ENCODE measurements at places on chromosomes 4 and X.

DNA sequence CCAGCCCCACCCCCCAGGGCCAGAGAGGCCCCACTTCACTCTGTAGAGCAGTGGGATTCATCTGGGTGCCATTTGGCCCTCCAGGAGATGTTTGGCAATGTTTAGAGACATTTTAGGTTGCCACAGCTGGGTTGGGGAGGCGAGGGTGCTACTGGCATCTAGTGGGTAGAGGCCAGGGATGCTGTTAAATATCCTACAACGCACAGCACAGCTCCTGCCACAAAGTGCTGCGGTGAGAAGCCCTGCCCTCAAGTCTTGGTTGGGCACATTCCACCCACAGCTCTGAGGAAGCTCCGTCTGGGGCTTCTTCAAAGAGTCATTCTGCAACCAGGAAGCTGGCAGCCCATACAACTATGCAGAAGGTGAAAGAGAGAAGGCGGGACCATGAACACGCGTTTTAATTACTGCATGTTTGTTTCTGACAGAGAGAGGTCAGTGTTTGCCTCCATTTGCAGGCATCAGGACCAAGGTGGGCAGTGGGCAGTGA lies 48.1 kb upstream of the FAM9C start:
- DNase-seq: no peak

- no peak for DNase-seq
These were observed 78.7 kb upstream of the MSX1 start for GRCh38 chr4:4780729-4781244.

DNA sequence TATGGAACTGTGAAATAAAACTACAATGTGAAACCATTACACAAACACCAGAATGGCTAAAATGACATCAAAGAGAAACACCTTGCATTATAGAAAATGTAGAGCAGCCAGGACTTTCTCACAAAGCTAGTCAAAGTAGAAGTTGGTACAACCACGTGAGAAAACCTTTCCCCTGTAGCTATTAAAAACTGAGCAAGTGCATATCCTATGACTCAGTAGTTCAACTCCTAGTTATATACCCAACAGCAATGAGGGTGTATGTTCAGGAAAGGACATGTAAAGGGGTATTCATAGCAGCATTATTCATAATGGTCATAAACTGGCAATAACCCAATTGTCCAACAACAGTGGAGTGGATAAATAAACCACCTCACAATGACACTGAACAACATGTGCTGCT lies 177.5 kb upstream of the NUDT10 start:
- DNase-seq: no peak

DNA sequence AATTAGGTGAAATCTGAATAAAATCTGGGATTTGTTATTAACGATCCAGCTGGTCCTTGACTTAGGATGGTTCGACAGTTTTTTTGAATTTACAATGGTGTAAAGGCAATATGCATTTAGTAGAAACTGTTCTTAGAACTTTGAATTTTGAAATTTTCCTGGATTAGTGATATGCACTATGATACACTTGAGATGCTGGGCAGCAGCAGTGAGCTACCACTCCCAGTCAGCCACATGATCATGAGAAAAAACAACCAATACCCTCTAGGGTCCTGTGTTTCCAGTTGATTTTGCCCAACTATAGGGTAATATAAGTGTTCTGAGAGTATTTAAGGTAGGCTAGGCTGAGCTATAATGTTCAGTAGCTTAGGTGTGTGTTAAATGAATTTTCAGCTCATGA lies 303.7 kb downstream of the GPAT3 start:
- no peak for DNase-seq

- no peak for DNase-seq
These were observed 250.4 kb downstream of the GPM6A start for GRCh38 chr4:175561696-175562095.

- DNase-seq: no peak
These were observed 214.6 kb upstream of the FAM241A start for GRCh38 chr4:111930659-111931058.

GRCh38 chr4:21041708-21042107 lies 341.4 kb downstream of the PACRGL start:
- DNase-seq: no peak

DNA sequence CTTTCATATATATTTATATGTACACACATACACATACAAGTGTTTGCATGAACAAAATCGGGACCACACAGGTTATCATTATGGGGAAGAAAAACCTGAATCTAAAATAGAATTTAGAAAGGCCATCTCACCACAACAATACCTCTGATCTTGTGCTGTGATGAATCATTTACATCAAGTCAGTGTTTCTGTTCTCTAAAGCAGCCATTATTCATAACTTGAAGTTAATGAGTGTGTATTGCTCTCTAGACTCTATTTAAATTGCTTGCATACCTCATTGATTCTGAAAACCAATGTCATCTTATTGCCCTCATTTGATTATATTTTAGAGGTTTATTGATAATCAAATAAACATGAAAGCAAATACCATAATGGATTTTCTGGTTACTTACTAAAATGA lies 71.6 kb downstream of the FAM114A1 start:
- DNase-seq: no peak

DNA sequence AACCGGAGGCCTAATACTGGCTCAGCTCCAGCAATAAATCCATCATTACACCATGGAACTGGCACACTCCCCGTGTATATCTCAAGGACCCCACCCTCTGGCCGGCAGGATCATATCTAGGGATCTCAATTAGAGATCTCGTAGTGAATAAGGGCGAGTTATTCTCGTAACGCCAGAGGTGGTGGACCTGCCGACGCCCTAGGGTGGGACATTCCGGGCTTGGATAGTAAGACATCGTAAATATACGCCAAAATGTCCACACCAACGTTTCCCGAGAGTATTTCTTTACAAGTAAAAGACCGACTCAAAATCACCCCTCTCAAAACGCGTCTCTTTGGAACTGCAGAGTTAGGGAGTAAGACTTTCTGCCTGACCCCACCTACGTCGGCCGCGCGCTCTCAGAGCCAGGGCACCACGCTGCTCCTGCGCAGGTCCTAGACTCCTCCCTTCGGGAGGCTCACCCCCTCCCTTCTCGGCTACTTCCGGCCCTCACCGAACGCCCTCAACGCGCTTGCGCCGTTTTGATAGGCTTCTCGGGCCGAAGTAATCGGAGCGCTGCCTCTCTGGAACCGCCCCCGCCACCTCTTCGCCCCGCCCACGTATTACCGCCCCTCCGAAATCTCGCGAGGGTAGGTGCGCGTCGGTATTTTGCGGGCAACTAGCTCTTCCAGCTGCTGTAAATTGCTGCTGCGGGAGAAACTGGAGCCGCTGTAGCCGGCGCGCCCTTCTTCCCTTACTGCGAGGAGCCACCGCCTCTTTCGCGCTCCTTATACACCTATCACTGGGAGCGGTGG lies at the start of gene WDR44:
Gene WDR44, plus strand, starts transcription at position 643 of the 794 bp plus-strand sequence. CDS start 398 bp downstream, outside the sequence.
- peak; percentile 84 for DNase-seq

- no peak for DNase-seq
These were observed 786.2 kb downstream of the RAB28 start for GRCh38 chr4:12697970-12698369.

GRCh38 chrX:16130707-16131106 lies 7.3 kb downstream of the GRPR start:
- no peak for DNase-seq

DNA sequence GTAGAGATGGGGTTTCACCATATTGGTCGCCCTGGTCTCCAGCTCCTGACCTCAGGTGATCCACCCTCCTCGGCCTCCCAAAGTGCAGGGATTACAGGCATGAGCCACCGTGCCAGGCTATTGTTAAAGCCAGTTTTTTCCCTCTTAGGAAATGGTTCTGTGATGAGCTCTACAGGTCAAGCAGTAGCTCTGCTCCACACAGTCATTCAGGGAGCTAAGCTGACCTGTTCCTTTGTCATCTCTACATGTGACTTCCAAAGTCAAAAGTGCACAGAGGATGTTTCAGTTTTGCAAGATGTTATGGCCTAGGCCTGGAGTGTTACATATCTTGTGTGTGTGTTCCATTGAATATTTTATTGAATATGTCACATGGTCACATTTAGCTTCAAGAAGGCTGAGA lies 11.4 kb downstream of the MCUB start:
- no peak for DNase-seq

DNA sequence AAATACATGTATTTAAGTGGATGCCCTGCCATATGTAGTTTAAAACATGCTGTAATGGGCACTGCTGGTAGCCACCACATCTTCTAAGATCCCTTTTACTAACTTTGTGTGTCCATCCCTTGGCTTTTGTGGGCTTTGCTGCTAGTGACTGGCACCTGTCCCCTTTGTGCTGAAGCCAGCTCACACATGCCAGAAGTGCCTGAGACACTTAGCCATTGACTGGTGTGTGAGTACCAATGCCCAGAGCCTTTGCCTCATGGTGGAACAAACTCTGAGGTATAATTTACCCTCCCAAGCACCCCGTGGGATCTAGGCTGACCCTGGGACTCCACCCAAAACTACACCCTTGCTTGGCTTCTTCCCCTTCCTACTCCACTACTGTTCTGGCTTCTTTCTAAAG lies 33.0 kb downstream of the ARHGAP6 start:
- no peak for DNase-seq

- no peak for DNase-seq
These were observed 519.5 kb downstream of the FGF13 start for GRCh38 chrX:138191998-138192397.

- peak; percentile 19 for DNase-seq
These were observed 95.1 kb downstream of the AFAP1 start for GRCh38 chr4:7844594-7844991.

DNA sequence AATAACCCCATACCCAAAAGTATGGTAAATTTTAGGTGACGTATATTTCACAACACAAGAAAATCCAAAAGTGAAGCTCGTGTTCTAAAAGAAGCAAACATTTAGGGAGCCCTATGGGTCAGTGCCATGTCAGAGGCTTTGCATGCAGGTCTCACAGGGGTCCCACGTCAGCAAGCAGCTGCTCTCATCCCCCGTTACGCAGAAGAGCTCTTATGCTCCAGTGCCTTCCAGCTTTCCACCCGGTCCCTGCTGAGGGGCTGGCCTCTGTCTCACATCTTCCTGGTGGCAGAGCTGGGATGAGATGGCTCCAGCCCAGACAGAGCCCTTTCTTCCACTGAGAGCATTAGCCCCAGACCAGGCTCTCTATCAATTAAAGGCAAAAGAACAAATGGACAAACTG lies 82.0 kb downstream of the IRF2 start:
- DNase-seq: no peak

GRCh38 chr4:2927016-2927695 lies 36.0 kb downstream of the NOP14 start:
- no peak for DNase-seq

DNA sequence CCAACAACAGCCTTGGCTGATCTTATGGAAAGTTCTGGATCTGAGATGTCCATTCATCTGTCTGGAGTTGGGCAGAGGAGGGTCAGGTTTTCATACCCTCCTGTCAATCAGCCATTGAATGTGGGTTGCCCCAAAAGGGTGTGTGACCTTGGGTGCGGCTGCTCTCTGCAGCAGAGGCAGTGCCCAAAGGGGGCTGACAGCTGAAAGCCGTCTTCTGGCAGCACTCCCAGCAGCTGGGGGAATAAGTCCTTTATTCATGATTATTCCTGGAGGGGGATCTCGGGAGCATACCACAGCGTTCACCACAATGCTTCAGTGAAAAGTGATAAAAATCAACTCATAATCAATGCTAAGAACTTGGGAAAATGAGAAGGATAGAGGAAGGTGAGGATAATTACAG lies 54.7 kb downstream of the OTC start:
- no peak for DNase-seq

GRCh38 chrX:120468825-120469525 lies at the start of gene LAMP2:
Gene LAMP2, minus strand, starts transcription at chrX:120469296. Its CDS starts 127 bp downstream, at chrX:120469169.
- DNase-seq: peak; percentile 67

DNA sequence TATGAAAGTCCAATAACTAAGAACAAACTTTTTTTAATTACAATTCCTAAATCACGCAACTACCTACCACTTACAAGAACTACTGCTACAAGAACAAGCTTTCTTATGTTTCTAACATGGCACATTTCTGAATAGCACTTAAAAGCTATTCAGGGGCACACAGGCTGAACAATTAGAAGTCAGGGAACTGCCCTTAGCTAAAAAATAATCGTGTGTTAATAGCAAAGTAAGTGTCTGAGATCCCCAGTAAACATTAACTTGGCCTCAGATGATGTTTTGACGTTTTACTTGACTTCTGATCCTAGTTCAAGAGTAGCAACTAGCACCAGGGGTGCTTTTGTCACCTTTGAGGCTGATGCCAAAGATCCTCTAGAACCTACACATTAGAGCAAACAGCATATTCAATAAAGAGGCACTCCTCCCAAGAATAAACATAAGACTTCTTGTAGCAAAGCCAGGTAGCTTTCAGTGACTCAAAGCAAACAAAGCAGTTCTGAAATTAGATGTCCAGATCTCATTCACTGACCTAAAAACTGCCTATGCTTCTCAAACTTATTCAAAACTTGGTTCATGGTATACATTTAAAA lies 16.2 kb downstream of the SPOCK3 start:
- DNase-seq: no peak
